Hepatic stellate cell (primary cell): ENCODE measurements at places on chromosomes 16 and 17.
A peak's percentile ranks its signal among the peaks of the same experiment; 100 is the strongest.

DNA sequence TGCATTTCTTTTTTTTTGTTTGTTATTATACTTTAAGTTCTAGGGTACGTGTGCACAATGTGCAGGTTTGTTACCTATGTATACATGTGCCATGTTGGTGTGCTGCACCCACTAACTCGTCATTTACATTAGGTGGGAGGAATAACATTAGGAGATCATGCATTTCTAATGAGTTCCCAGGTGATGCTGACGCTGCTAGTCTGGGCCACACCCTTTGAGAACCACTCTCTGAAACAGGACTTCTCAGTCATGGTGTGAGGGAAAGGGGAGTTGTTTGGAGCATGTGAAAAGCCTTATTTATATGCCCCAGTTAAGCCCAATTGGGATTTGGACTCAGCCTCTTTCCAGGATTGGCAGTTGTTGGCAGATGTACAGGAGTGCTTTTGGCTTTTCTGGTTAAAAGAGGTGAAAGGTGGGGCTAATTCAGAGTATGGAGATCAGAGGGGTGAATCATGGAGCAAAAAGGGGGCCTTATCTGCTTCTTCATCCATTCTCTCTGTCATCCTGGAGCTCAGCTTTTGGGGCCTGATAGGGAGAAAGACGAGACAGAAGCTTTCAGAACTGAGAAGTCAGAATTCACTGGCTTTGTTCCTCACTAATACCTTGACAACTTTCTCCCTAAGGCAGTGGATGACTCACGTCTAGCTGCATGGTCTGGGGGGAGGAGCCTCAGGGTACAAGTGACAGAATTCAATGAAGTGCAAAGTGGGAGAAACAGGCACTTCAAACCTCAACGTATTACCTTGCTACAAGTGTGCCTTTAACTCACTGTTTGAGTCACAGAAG, 180.0 kb upstream of the CACNG3 start:
- DNase-seq: no peak

- no peak for DNase-seq
These were observed 101.4 kb downstream of the RMI2 start for GRCh38 chr16:11446566-11447119.

DNA sequence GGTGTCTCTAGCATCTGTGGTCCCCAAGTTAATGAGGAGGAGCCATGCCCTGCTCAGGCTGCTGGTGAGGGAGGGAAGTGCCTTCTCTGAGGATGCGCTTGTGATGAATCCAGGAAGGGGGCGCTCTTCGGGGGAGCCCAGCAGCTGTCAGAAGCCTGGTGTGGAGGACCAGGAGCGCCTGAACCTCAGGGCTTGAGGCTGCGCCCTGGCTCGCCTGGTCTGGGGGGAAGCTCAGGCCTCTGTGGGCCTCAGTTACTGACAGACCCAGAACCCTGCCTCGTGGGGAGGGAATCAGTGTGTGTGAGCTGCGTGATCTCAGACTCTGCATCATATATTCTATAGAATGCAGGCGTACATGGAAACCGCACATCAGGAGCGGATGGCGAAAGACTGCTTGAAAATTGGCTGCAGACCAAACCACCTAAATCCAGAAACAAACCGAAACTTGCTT, 126.1 kb downstream of the SEC14L1 start:
- no peak for DNase-seq

GRCh38 chr17:5630434-5630833, 46.1 kb upstream of the NLRP1 start:
- peak; percentile 72 for DNase-seq

- no peak for DNase-seq
These were observed 104.3 kb downstream of the ABCA8 start for GRCh38 chr17:68850749-68851510.

DNA sequence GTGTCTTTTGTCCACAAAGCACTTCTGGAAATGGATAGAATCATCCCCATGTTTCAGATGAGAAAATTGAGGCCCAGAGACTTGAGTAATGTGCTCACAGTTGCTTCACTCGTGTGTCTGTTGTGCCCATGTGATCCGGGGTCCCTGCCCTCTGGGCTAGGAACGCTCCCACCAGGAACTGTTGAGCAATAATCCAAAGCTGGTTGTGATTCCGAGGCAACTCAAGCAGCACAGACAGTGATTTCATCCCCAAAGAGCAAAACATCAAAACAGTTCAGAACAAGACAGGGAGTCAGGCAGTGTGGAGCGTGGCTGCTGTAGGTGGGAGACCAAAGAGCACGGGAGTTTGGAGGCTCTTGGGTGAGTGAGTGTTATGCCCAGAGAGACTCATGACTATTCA, 205.0 kb upstream of the ASIC2 start:
- no peak for DNase-seq

DNA sequence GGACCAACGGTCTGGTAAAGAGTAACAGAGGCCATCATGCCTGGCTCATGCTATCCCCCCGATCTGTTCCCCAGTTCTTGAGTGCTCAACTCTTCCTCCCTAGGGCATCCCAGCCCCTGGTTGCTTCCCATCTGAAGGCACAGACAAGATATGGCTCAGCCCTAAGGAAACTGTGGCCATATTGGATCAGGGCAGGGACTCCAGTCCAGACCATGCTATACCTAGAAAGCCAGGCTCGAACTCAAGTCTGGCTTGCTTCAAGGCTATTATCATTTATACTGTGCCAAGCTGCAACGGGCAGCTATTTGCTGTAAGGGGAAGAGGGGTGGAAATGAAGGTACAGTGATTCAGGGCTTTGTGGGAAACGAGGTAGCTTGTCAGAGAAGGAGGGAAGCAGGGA, 2.8 kb downstream of the UBTF start:
- no peak for DNase-seq

DNA sequence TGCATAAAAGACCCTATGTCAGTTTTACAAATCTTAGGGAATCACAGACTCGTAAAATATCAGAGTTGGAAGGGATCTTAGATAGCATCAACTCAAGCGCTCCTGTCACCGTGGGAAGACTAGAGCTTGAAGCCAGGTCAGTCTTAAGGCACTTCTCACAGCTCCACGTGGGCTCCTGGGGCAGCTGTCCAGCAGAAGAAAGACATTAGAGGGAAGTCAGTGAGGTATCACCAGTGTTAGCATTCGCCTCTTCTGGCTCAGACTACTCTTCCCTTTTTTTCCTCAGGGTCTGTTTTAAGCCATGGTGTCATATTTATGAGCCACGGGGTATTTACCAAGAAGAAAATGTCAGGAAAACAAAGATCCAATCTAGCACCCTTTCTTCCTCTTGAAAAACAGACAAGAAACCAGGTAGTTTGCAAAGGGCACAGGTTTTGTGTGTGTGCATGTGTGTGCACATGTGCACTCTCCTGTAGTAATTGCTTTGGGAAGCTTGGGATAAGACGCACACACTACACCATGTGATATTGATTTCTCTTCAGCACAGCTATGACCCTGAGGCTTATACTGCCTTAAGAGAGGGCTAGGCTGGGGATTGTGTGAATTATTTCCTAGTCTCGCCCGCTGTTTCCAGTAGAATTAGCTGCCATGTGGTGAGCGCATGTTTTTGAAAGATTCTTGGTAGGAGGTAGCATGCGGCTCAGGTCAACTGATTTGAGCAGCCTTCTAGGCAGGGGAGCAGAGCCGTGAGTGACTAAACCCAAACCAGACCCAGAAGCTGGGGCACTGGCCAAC, 61.0 kb upstream of the ELAC2 start:
- no peak for DNase-seq

- peak; percentile 67 for DNase-seq
These were observed 615 bp downstream of the PHKG2 start for GRCh38 chr16:30748634-30749445.

- no peak for DNase-seq
These were observed 434.2 kb downstream of the SOX9 start for GRCh38 chr17:72555052-72555451.

GRCh38 chr17:16443511-16444257, 28.3 kb downstream of the TRPV2 start:
- no peak for DNase-seq

- DNase-seq: no peak
These were observed 8.5 kb downstream of the SLC22A31 start for GRCh38 chr16:89191901-89192185.

DNA sequence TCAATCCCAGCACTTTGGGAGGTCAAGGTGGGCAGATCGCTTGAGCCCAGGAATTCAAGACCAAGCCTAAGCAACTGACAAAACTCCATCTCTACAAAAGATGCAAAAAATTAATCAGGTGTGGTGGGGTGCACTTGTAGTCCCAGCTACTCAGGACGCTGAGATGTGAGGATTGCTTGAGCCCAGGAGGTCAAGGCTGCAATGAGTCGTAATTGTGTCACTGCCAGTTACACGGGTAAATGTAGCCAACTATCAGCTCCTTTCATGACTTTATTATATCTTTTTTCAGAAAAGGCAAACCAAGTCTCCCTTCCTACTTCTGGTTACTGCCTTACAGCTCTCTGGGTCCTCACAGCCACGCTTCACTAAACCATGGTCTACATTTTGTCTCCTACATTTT, 4.0 kb downstream of the SDF2 start:
- DNase-seq: no peak

DNA sequence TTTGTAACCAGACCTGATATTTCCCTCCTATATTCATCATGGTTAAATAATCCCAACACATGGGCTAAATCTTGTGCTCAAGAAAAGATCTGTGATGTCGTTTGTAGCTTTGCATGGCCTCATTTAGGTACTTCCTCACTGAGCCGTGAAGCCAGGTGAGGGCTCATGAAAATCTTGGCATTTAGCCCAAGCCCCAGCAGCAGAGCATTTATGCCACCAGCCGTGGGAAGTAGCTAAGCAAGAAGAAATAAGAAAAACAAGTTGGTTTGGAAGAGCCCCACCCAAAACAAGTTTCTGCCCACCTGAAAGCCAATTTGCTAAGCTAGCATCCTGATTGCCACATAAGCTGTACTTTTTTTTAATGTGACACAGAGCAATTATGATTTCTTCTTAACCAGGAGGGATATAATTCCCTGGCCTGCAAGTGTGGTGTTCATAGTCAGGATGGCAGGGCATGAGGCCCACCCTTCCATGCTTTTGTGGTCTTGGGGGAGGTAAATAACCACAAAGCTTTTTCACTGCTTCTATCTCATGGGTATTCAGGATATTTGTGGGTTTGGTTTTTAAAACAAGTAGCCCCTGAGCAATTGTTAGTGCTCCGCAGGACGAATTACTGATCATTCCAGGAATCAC, 10.5 kb downstream of the TMIGD1 start:
- DNase-seq: no peak

- peak; percentile 37 for DNase-seq
These were observed 19.6 kb upstream of the CEP20 start for GRCh38 chr16:15907863-15908478.

DNA sequence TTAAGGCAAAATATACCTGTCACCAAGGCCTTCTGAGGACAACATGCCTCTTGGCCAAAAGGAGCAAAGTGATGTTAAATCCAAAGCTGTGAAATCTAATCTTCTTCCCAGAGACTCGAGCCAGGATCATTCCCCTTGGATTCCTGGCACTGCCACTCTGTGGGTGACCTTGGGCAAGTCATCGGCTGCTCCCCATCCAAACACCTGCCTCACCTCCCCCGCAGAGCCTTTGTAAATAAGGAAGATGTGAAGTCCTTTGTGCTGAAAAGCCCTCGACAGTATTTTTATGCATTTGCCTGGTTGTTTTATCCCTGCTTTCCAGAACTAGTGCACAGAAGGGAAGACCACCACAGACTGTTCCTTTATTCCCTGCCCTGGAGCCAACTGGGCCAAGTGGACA, 5.4 kb upstream of the CEP295NL start:
- no peak for DNase-seq

- DNase-seq: no peak
These were observed 563.7 kb upstream of the HSBP1 start for GRCh38 chr16:83244057-83244456.

GRCh38 chr16:1351582-1352362, at the start of the genes GNPTG and TSR3:
GNPTG (plus strand) TSS chr16:1351931; CDS start chr16:1351966, 35 bp downstream.
TSR3 (minus strand) TSS chr16:1351878; CDS start chr16:1351804, 74 bp downstream.
- peak; percentile 87 for DNase-seq

DNA sequence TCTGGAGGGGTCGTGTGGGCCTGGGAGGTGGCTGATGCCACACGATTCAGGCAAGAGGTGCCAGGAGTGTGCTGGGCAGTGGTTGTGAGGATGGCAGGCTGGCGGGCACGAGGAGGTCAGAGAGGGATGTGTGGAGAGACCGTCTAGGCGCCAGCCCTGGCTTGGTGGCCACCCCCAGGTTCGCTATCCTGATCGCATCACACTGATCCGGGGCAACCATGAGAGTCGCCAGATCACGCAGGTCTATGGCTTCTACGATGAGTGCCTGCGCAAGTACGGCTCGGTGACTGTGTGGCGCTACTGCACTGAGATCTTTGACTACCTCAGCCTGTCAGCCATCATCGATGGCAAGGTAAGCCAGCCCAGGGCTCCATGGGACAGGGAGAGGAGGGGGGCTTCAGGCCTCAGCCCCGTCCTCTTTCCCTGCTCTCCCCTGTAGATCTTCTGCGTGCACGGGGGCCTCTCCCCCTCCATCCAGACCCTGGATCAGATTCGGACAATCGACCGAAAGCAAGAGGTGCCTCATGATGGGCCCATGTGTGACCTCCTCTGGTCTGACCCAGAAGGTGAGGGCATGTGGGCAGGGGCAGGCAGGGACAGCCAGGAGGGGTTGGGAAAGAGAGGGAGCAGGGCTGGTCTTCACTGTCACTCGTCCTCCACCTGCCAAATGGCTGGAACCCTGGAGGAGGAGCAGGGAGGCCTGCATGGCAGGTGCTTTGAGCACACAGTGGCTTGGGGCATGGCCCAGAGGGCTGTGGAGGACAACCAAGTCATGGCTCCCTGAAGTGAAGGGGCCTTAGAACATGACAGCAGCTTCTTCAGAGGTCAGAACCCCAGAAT, 7.6 kb downstream of the PPP4C start:
- no peak for DNase-seq

- no peak for DNase-seq
These were observed 283.8 kb downstream of the ZFHX3 start for GRCh38 chr16:72764015-72764654.

DNA sequence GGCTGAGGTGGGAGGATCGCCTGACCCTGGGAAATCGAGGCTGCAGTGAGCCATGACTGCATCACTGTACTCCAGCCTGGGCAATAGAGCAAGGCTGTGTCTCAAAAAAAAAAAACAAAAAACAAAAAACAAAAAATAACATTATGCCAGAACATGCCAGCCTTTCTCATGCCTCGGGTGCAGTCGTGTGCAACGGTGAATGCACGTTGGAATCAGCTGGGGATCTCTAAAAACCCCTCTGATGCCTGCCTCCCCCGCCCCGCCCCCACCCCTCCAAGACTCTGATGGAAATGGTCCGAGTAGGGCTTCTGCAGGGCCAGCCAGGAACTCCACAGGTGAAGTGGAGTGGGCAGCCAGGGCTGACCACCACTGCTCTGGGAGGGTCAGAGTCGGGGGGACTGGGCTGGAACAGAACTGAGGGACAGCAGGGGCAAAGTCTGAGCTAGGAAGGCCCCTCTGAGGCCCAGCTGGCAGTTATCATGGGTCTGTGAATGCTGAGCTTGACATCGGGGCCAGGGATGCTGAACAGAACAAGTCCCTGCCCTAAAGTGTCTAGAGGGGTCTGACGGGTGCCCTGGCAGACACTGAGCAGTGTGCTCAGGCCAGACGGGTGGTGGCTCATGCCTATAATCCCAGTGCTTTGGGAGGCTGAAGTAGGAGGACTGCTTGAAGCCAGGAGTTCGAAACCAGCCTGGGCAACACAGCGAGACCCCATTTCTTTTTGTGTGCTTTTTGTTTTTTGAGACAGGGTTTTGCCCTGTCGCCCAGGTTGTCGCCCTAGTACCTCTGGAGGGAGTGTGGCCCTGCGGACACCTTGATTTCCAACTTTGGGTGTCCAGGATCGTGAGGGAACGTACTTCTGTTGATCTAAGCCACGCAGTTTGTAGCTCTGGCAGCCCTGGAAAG, 193.4 kb upstream of the GSE1 start:
- no peak for DNase-seq

GRCh38 chr16:73043828-73044467, 4.0 kb downstream of the ZFHX3 start:
- DNase-seq: peak; percentile 81

- DNase-seq: peak; percentile 67
These were observed 88.2 kb downstream of the NOG start for GRCh38 chr17:56681561-56682266.
